ENCODE measurements at places on chromosomes 16 and 17. TPM values are rescaled to one million over a fixed set of nuclear protein-coding genes. Genes with fewer than 3 reads are reported as not detected.

Gene C17orf50
- total RNA-seq, result not detected

Gene CUEDC1
- 10.2 TPM for total RNA-seq

Gene KRTAP2-3
- total RNA-seq, result not detected

Gene EVPL
- 0.16 TPM for total RNA-seq

Gene CSH2
- not detected for total RNA-seq

Gene PRSS22
- total RNA-seq, result not detected

Measured in bronchial smooth muscle cell (primary cell).